ENCODE measurements at places on chromosomes 2 and 18. TPM values are rescaled to one million over a fixed set of nuclear protein-coding genes. Genes with fewer than 3 reads are reported as not detected.

The PARD3B gene
- total RNA-seq, result 52.0 TPM

DNA sequence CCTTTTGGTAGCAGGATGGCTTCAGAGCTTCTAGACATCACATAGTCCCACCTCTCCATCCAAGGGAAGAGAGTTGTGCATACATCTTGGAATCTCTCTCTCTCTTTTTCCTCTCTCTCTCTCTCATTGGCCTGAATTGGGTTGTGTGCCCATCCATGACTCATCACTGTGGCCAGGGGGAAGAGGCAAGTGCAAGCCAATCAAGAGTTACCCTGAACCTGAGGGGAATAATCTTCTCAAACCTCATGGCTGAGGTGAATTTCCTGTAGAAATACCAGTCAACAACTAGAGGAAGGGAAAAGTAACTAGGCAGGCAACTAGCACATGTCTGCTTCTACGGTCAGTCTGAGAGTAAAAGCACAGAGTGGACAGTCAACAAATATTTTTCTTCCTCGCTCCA lies 7.3 kb upstream of the CHN1 start:
- no peak for DNase-seq

GRCh38 chr2:64234785-64235184 lies 90.6 kb upstream of the PELI1 start:
- no peak for DNase-seq

The SNTG2 gene
- total RNA-seq, result 65.2 TPM

GRCh38 chr18:32802591-32803451 lies 30.0 kb upstream of the KLHL14 start:
- no peak for DNase-seq

The GALNT14 gene
- 13.3 TPM for total RNA-seq

DNA sequence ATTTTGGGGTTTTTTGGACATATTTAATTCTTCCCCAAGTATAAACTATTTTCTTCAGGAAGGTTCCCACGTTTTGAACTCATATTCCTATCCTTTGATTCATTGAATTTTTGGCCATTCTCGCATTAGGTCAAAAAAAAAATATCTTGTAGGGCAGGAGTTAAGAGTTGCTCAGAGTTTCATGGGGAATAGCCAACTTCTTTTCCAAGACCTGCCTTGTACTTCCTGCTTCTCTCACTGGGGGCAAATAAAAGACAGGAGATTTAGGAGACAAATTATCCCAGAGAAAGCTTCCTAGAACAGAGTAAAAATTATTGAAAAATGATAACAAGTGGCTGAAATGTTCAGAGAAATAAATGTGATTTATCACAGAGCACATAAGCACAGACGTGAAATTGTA lies 55.2 kb upstream of the BCL11A start:
- DNase-seq, result no peak

The NCKAP5 gene
- total RNA-seq, result 19.3 TPM

GRCh38 chr18:9627642-9628041 lies 13.3 kb upstream of the PPP4R1 start:
- no peak for DNase-seq

DNA sequence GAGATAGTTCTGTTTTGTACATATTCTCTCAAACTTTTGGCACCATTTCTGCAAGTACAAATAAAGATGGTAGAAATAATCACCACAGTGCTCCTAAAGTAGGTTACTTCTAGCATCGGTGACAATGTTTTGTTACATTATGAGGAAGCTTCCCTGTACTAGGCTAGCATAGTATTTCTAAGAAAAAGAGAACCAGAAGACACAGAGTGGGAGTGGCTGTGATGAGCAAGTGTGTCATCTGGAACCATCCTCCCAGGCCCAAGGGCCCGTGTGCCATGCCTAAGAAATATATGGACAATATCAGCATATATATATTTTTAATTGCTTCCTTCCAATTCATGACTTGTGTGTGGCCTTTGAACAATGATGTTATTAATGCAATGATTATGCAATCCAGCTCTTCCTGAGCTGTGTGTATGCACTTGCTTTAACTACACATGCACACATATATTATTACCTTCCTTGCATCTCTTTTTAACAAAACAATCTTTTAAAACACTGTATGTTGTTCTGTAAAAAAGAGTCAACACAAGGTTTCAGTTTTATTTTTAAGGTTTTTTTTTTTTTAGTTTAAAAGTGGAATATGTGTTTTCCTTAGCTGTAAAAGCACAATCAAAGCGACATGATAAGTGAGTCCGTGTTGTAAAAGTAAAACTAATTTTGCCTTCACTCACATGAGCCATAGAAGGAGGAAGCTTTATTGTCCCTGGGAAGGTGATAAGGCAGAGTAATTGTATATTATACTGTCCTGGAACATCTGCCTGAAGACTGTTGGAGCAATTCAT lies 303.9 kb downstream of the ZNF407 start:
- DNase-seq, result no peak

DNA sequence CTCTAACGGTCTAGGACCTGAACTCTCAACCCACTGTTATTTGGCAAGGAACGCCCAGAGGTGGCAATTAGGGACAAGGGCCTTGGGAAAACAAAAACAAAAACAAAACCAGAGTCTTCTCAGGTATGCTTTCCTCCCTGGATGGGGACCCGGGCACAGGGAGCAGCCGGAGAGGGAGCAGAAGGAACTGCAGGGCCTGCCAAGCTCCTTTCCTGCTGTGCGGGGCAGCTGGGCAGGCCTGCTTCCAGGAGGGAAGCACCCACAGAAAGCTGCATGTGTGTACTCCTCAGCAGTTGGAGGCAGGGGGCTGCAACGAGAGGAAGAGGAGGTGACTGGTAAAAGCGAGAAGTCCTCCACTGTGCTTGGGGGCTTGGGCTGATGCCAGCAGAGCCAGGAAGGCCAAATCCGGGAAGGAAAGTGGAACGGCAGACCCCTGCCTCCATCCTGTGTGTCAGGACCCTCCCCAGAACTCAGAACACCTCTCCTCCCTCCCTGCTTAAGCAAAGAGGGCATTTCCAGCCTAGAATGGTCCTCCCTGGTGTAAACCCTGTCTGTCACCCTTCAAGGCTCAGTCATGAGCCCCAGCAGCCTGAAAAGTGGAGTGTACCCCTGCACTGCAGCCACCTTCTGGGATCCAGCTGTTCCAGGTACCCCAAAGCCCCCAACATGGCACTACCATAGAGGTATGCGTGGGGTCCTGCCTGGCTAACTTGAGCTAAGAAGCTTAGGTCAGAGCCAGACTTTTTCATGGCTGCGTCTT lies 56.3 kb downstream of the DNMT3A start:
- no peak for DNase-seq

- no peak for DNase-seq
Measured at GRCh38 chr18:35633761-35634160, 52.2 kb downstream of the GALNT1 start.

GRCh38 chr2:226798422-226799210 lies 1.0 kb downstream of the IRS1 start:
- peak; percentile 77 for DNase-seq

GRCh38 chr2:28096421-28096820 lies 205.9 kb downstream of the BABAM2 start:
- no peak for DNase-seq

DNA sequence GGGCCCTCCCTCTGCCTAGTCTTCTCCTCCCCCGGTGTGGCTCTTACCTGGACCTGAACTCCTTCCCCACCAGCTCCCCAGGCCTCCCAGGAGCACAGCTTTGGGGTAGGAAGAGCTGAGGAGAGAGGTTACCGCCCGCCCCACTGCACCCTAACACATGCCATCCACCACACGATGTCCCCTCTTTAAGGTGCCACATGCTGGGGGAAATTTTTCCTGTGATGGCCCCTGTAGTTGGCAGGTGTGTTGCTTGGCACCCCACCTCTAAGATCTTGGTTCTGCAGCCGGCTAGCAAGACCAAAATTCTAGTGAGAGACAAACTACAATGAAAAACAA lies 6.9 kb upstream of the TEX261 start:
- DNase-seq, result no peak

The MCFD2 gene
- 53.2 TPM for total RNA-seq

DNA sequence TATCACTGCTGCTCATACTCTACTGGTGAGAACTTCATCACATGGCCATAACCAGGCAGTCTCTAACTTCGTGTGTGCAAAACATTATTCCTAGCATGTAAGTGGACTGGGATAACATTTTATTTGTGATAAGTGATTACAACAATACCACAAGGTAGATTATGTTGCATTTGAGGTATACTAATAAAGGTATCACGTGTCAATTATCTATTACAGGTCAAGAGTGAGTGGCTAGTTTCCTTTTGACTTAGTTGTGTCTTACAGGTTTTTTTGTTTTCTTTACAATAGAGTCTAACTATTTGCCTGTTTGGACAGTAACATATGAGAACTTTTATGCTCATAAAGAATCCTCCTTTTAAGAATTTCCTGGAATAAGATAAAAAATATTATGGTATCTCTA lies 67.2 kb upstream of the DSC1 start:
- no peak for DNase-seq

Data from Peyer's patch (tissue), 4 donors.